ENCODE measurements at places on chromosomes 2 and 18. TPM values are rescaled to one million over a fixed set of nuclear protein-coding genes. Genes with fewer than 3 reads are reported as not detected.

LIMS4 gene
- total RNA-seq, result 2.1 TPM

GRCh38 chr2:181915102-181915501, 23.6 kb downstream of the ITPRID2 start:
- peaks cover 98% of the 10 kb centered on the region for H3K36me3 ChIP-seq
- no peak overlapping the region for H3K4me3 ChIP-seq
- no peak overlapping the region for H3K27ac ChIP-seq
- peaks cover 9% of the 10 kb centered on the region for H3K4me1 ChIP-seq
- no peaks in the 10 kb centered on the region for H3K27me3 ChIP-seq

- H3K4me1 ChIP-seq, result no peaks in the 10 kb centered on the region
- DNase-seq, result no peak
- no peak overlapping the region for H3K27ac ChIP-seq
- H3K27me3 ChIP-seq, result peaks cover 8% of the 10 kb centered on the region
These were observed 116.7 kb downstream of the KCNF1 start for GRCh38 chr2:11028407-11028916.

GRCh38 chr2:12197133-12197532, 450.7 kb downstream of the LPIN1 start:
- H3K27me3 ChIP-seq, result no peaks in the 10 kb centered on the region
- no peak for DNase-seq
- H3K4me3 ChIP-seq, result no peak overlapping the region
- no peak overlapping the region for H3K27ac ChIP-seq

GRCh38 chr2:168155680-168156079, 91.7 kb downstream of the STK39 start:
- H3K27me3 ChIP-seq, result no peaks in the 10 kb centered on the region
- peak overlapping the region; percentile 62 for H3K27ac ChIP-seq
- no peak for DNase-seq
- H3K4me3 ChIP-seq, result no peak overlapping the region
- peaks cover 72% of the 10 kb centered on the region for H3K4me1 ChIP-seq

GRCh38 chr2:234732404-234733092, 219.3 kb upstream of the SH3BP4 start:
- H3K4me3 ChIP-seq, result no peak overlapping the region
- no peak for DNase-seq

- H3K4me1 ChIP-seq, result peaks cover 8% of the 10 kb centered on the region
- H3K4me3 ChIP-seq, result no peak overlapping the region
- no peaks in the 10 kb centered on the region for H3K27me3 ChIP-seq
- DNase-seq, result no peak
- no peak overlapping the region for H3K27ac ChIP-seq
These were observed 79.0 kb upstream of the TRIB2 start for GRCh38 chr2:12637754-12638153.

TXNL4A gene
- 92.0 TPM for total RNA-seq

- peaks cover 31% of the 10 kb centered on the region for H3K4me1 ChIP-seq
- peaks cover 9% of the 10 kb centered on the region for H3K36me3 ChIP-seq
- H3K27me3 ChIP-seq, result no peaks in the 10 kb centered on the region
These were observed 682 bp upstream of the SCLY start for GRCh38 chr2:238060096-238060541.

MYO5B gene
- 0.44 TPM for total RNA-seq

MPP4 gene
- not detected for total RNA-seq

COLEC11 gene
- 4.9 TPM for total RNA-seq

ALPP gene
- not detected for total RNA-seq

CCDC74B gene
- total RNA-seq, result 0.44 TPM

GRCh38 chr2:108351889-108352288, 25.9 kb upstream of the SULT1C4 start:
- H3K4me1 ChIP-seq, result no peaks in the 10 kb centered on the region
- H3K36me3 ChIP-seq, result no peaks in the 10 kb centered on the region
- peaks cover 3% of the 10 kb centered on the region for H3K27me3 ChIP-seq
- no peak overlapping the region for H3K4me3 ChIP-seq
- H3K27ac ChIP-seq, result no peak overlapping the region

DNA sequence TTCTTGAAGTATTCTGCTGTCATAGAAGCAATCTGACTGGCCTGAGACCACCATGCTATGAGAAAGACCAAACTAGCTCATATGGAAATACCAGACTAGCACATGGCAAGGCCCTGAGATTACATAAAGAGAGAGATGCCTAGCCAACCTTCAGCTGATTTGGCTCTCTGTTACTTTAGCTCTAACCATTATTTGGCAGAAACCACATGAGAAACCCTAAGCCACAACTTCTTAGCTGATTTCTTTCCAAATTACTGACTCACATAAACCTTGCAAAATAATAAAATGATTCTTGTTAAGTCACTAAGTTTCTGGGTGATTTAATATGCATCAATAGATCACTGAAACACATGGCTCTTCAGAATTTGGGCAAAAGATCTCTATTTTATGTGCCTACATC, 295.0 kb upstream of the ZNF521 start:
- H3K27me3 ChIP-seq, result no peaks in the 10 kb centered on the region
- no peaks in the 10 kb centered on the region for H3K36me3 ChIP-seq
- H3K4me3 ChIP-seq, result no peak overlapping the region
- no peak for DNase-seq
- no peaks in the 10 kb centered on the region for H3K4me1 ChIP-seq
- no peak overlapping the region for H3K27ac ChIP-seq

GRCh38 chr2:219739066-219739465, 111.6 kb downstream of the SLC4A3 start:
- no peaks in the 10 kb centered on the region for H3K27me3 ChIP-seq
- no peaks in the 10 kb centered on the region for H3K36me3 ChIP-seq
- no peak overlapping the region for H3K4me3 ChIP-seq
- H3K27ac ChIP-seq, result no peak overlapping the region
- no peak for DNase-seq

GRCh38 chr18:42807887-42808286, 307.6 kb downstream of the RIT2 start:
- H3K4me1 ChIP-seq, result no peaks in the 10 kb centered on the region
- no peak overlapping the region for H3K27ac ChIP-seq
- H3K36me3 ChIP-seq, result no peaks in the 10 kb centered on the region
- DNase-seq, result no peak

DNA sequence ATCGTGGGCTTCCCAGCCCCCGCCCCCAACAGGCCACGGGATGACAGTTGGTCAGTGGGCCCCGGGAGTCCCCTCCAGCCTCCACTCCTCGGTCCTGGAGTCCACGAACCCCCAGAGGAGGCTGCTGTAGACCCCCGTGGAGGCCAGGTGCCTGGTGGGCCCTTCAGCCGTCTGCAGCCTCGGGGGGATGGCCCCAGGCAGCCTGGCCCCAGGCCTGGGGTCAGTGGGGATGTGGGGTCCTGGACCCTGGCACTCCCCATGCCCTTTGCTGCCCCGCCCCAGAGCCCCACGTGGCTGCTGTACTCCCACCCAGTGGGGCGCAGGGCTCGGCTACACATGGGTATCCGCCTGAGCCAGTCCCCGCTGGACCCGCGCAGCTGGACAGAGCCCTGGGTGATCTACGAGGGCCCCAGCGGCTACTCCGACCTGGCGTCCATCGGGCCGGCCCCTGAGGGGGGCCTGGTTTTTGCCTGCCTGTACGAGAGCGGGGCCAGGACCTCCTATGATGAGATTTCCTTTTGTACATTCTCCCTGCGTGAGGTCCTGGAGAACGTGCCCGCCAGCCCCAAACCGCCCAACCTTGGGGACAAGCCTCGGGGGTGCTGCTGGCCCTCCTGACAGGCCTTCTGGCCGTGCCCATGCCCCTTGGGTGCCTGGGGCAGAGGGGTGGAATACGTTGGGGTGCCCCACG, 7.6 kb downstream of the NEU4 start:
- DNase-seq, result no peak
- no peak overlapping the region for H3K27ac ChIP-seq
- peaks cover 7% of the 10 kb centered on the region for H3K27me3 ChIP-seq
- H3K4me1 ChIP-seq, result peaks cover 11% of the 10 kb centered on the region
- no peak overlapping the region for H3K4me3 ChIP-seq

SULT1C4 gene
- total RNA-seq, result 2.7 TPM

DNA sequence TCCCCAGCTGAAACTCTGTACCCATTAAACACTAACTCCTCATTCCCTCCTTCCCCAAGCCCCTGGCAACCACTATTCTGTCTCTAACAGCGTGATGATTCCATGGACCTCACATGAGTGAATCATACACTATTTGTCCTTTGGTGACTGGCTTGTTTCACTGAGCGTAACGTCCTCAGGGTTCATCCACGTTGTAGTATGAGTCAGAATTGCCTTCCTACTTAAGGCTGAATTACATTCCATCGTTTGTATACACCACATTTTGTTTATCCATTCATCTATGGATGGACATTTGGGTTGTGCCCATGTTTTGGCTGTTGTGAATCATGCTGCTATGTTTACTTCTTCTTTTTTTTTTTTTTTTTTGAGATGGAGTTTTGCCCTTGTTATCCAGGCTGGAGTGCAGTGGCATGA, 19.6 kb upstream of the CABLES1 start:
- DNase-seq, result no peak
- no peak overlapping the region for H3K4me3 ChIP-seq
- no peak overlapping the region for H3K27ac ChIP-seq
- peaks cover 42% of the 10 kb centered on the region for H3K27me3 ChIP-seq
- H3K36me3 ChIP-seq, result no peaks in the 10 kb centered on the region

DNA sequence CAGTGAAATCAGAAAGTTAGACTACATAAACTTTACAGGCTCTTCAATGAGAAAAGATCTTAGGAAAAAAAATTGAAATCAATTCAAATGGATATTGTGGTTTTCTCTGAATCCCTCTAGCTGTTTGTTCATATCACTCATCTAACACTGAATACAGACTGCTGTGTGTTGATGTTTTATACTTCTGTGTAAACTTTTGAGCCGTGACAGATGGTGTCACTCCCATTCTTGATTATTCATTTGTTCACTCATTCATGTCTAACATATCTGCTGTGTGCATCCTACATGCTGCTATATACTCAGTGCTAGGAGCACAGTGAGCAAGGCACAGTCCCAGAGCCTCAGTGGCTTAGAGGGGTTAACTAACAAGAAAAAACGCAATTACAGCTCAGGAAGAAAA, 12.6 kb downstream of the KLHL23 start:
- H3K4me3 ChIP-seq, result no peak overlapping the region
- H3K36me3 ChIP-seq, result peaks cover under 1% of the 10 kb centered on the region
- no peak overlapping the region for H3K27ac ChIP-seq
- DNase-seq, result no peak

DNA sequence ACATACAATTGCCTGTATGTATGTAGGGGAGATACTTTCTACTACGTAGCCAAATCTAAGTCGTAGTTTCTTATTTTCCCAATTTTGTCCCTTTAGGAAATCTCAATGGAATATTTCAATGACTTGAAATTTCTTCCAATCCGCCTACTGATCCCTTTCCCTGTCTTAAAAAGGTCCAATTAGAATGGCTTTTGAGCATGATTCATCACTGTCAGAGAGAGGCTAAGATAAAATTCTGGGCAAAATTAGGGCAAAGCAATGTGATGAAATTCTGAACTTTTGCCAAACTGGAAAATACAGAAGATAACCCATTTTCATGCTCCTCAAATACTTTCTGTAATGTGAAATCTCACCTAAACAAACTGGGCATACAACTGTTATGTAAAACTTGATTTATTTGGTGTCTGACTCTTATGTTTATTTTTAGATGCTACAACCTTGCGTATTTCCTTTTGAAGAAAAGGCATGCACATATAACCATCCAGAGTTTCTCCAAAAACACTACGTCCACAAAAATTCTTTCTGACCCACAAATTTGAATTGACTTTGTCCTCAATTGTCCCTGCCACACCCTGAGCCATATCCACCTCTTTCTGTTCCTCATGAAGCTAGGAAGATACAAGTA, 147.1 kb downstream of the IKZF2 start:
- peaks cover 11% of the 10 kb centered on the region for H3K36me3 ChIP-seq
- H3K4me3 ChIP-seq, result no peak overlapping the region
- no peaks in the 10 kb centered on the region for H3K27me3 ChIP-seq
- DNase-seq, result no peak
- H3K4me1 ChIP-seq, result peaks cover 28% of the 10 kb centered on the region
- no peak overlapping the region for H3K27ac ChIP-seq

GALNT3 gene
- total RNA-seq, result 0.08 TPM

DNA sequence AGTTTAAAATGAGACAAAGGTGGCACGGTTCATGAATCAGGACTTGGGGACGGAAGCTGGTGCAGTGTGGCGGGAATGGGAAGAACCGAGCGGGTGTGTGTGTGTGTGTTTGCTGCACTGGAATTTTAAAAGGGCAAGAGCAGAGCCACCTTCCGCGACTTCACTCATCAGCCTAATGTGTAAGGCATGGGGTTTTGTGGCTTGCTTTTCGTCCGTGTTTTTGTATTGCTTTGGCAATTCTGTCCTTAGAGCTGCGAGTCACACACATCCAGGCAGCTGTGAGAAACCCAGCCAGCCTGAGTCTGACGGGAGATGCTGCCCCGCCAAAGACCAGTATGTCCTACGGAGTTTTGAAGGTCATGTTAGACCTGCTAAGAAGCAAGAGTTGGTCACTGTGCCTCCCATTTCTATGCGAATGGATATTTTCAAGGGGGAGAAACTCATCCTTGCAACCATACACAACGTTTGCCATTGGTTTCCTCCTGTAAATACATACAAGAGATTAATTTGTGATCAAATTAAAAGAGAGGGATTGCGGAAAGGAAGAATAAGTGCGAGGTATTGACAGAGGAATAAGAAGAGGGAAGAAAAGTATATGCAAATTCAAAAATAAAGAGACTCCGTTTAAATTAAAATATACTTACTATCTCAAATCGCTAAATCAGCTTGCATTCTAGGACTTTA, 665 bp upstream of the CACNB4 start:
- H3K4me1 ChIP-seq, result peaks cover 27% of the 10 kb centered on the region
- no peaks in the 10 kb centered on the region for H3K36me3 ChIP-seq
- H3K4me3 ChIP-seq, result peak overlapping the region; percentile 77
- H3K27me3 ChIP-seq, result peaks cover 25% of the 10 kb centered on the region

DNA sequence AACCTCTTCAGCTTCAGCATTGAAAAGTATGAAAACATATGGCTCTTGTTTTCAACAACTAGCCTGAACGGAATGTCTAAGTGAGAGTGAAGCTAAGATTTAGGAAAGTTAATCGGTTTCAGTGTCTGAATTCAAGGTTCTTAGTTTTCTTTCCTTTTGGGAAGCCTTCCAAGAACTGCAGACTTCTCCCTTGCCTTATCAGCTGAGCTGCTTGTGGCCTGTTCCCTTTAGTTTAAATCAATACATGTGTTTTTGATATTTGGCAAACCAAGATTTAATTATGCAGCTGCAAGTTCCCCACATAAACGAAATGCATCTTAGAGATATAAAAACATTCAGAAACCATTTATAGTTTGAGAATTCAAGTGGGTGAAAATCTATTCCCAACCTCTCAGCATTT, 274.3 kb upstream of the NRP2 start:
- no peaks in the 10 kb centered on the region for H3K36me3 ChIP-seq
- no peak for DNase-seq
- no peaks in the 10 kb centered on the region for H3K27me3 ChIP-seq
- H3K4me3 ChIP-seq, result no peak overlapping the region

GRCh38 chr2:119230219-119231185, 6.9 kb downstream of the STEAP3 start:
- no peak overlapping the region for H3K27ac ChIP-seq
- no peak for DNase-seq

MOB4 gene
- 35.7 TPM for total RNA-seq

DIPK1C gene
- 6.4 TPM for total RNA-seq

SERPINB5 gene
- not detected for total RNA-seq

CDH2 gene
- total RNA-seq, result 370 TPM

SCYGR4 gene
- not detected for total RNA-seq

OTOF gene
- not detected for total RNA-seq

- H3K4me3 ChIP-seq, result no peak overlapping the region
- no peak for DNase-seq
- H3K4me1 ChIP-seq, result peaks cover 3% of the 10 kb centered on the region
- H3K27me3 ChIP-seq, result no peaks in the 10 kb centered on the region
These were observed 801.0 kb downstream of the TDRD15 start for GRCh38 chr2:21924640-21925285.

Measured in left ventricle myocardium inferior (tissue), 1 donor.